ENCODE measurements at places on chromosomes 6 and 20.

GRCh38 chr6:34132486-34133185 is 13.3 kb downstream of the GRM4 start:
- no peak for DNase-seq

DNA sequence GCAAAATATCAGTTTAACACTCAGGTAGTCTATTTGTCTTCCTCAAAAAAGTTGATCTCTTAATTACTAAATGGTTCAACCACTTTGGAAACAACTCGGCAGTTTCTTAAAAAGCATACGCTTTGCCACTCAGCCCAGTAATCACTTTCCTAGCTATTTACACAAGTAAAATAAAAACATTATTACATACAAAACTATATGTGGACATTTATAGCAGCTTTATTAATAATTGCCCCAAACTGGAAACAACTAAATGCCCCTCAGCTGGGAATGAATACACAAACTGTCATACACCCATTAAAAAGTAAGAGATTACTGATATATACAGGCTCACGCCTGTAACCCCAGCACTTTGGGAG is 7.4 kb downstream of the EEF1A1 start:
- DNase-seq: no peak

- no peak for DNase-seq
These were observed 49.2 kb upstream of the TBC1D32 start for GRCh38 chr6:121383478-121383877.

GRCh38 chr6:4804095-4804494 is 27.9 kb downstream of the CDYL start:
- DNase-seq: no peak

DNA sequence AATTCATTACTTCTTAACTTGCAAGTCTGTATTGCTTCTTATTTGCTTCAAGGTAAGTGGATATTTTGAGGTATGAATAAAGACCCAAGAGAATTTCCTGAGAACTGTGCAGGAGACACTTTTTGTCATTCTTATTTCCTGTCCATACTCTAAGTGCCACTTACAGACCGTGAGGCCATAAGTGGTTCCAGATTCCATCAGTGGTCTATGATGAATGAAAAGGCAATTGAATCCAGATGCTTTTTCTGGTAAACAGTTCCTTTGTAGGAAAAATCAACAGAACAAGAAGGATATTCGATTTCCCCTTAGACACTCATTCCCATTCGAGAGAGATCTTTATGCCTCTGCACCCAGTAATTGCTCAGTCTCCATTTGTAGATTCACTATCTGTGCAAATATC is 58.3 kb upstream of the PDE10A start:
- no peak for DNase-seq

DNA sequence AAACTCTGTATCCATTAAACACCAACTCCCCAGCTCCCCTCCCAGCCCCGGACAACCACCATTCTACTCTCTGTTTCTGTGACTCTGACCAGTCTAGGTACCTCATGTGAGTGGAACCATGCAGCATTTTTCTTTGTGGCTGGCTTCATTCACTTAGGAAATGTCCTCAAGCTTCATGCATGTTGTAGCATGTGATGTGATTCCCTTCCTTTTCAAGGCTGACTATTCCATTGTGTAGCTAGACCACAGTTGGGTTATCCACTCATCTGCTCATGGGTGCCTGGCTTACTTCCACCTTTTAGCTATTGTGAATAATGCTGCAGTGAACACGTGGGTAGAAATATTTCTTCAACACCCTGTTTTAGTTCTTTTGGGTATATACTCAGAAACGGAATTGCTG is 8.8 kb upstream of the BPHL start:
- DNase-seq: no peak

DNA sequence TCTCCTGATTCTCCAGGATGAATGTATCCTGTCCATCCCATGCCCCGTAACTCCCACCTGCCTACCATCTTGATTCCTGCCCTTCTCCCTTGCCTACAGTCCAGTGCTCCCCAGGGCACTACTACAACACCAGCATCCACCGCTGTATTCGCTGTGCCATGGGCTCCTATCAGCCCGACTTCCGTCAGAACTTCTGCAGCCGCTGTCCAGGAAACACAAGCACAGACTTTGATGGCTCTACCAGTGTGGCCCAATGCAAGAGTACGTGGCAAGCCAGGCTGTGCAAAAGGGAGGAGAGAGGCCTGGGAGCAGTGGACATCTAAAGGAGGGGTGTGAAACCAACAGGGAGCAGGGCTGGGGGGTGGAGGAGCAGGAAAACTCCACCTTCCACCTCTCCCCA is 15.0 kb upstream of the ZNF76 start:
- no peak for DNase-seq

DNA sequence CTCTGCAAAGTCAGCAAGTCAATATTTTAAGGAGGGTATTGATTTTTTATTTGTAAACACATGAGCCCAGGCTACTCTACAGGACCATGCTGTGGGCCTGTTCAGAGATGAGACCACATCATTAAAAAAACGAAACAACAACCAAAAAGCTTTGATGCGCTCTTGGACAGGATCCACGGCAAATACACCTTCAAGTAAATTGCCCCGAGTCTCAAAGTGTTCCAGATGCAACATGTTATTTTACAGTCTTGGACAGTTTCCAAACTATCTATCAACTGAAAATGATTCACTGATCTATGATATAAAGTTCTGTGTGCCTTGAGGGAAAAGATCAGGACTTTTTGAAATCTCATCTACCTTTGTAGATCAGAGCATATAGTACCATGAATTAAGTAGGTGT is 25.8 kb upstream of the CARMIL1 start:
- DNase-seq: no peak

DNA sequence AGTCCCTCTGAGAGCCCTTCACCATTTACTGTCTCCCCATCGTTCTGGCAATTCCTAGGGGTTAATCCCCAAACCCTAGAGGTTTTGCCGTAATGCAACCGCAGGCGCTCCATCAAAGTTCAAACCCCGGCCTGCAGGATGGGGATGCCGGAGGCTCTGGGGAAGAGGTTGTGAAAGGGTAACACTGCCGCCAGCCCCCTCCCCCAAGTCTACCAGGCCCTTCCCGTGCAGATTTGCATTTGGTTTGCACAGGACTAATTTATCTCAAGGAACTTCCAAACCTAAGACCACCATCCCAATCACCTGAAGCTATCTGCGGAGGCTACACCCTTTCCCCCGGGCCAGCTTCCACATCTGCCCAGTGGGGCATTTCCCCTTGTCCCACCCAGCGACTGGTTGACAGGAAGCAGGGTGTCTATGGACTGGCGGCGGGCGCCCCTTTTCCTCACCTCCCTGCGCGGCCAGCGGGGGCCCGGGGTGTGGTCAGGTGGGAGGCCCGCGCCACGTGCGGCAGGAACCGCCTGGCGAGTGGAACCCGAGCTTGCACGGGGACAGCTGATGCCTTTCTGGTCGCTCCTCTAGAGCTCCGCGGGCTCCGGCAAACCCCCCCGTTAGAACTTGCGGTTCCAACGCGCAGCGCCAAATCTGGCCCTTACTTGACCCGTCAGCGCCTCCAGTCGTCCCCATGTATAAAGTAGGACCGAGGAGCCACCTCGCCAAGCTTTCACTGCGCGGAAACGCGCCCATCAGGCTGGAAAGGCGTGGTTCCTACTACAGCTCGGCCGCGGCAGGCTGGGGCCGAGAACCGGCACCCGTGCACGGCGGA is 9.4 kb upstream of the SLC4A11 start:
- DNase-seq: no peak

DNA sequence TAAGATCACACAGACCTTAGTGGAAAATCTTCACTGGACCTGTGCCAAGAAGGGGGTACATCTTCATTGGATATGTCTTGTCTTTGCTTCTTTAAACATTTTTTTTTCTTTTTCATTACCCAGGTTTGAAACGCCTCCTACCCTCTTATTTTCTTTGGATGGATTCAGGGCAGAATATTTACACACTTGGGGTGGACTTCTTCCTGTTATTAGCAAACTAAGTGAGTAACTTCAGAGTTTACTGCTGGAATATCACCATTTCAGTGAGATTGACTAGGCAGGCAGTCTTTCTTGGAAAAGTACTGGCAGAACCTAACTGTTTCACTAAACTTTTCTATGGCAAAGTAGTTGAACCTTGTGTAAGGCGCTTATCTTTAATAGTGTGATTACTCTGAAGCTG is 47.0 kb downstream of the ENPP1 start:
- DNase-seq: no peak

GRCh38 chr6:136529710-136530109 is 20.5 kb downstream of the MAP7 start:
- no peak for DNase-seq

GRCh38 chr6:131755597-131755996 is 44.8 kb upstream of the CTAGE9 start:
- DNase-seq: no peak

DNA sequence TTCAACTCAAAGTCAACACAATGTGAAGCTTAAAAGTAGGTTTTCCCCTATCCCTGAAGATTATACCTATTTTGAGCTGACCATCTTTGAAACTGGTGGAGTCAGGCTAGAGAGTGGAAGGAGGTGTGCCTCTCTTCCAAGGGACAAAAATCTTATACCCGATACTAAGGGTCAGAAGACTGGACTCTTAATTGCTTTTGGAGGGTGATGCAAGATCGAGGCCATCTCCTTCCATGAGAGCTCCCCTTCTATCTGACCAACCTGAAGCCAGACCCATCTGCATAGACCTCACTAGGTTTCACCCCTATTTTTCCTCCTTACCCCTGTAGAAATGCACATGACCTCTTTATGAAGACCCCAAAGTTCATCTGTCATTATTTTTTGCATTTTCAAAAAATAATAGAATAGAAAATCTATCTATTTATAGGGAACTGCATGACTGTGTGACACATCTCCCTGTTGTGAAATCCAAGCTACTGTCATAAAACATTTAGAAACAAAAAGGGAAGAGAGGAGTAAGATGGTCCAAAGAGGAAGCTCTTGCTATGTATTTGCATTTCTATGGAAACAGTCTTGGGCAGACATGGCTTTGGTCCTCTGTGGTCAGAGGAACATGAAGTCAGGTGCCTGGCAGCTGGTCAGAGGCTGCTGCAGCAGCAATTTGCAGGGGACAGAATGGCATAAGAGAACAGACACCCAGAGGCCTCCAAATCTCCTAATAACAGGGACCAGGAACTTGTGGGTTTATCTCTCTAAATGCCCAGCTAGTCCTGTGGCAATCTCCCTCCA is 349.2 kb downstream of the MAFB start:
- no peak for DNase-seq

DNA sequence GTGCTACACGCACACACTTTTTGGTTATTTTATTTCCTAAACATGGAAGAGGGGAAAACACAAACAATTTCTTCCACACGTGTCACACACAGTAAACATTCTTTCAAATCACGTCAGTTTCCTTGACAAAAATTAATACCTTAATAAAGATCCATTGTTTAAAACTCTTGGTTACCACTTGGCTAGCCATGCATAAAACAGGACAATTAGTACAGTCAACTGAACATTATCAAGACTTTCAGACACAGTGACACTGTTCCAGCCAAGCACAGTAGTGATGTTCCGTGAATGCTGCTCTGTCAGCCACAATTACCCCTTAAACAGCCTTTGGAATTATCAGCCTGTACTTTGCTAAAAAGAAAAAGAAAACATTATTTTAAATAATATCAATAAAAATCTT is 50.8 kb downstream of the GMDS start:
- DNase-seq: no peak

- DNase-seq: no peak
These were observed 127.6 kb downstream of the MRPL14 start for GRCh38 chr6:43999628-44000027.

- DNase-seq: no peak
These were observed 86.8 kb downstream of the COL12A1 start for GRCh38 chr6:75118925-75119515.

DNA sequence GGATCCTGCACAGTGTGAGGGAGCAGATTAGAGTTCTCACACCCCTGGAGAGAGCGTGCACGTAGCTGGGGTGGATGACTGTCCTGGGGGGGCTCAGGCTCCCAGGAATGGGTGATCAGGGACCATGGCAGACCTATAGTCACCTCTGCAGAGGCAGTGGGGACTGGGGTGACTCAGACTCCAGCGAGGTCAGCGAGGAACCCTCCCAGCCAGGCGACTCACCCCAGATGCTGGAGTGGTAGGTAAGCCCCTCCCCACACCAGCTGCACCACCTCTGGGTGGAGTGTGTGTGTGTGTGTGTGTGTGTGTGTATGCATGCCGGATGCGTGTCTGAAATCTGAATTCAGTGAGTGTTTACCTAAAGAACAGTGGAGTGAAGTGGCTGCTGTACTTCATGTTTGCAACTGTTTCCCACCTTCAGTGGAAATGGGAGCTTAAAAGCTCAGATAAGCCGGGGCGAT is 17.4 kb upstream of the GTSF1L start:
- no peak for DNase-seq

- no peak for DNase-seq
These were observed 23.7 kb upstream of the FOXF2 start for GRCh38 chr6:1365686-1366085.

- DNase-seq: no peak
These were observed 157.5 kb downstream of the SMOC2 start for GRCh38 chr6:168598251-168599117.

DNA sequence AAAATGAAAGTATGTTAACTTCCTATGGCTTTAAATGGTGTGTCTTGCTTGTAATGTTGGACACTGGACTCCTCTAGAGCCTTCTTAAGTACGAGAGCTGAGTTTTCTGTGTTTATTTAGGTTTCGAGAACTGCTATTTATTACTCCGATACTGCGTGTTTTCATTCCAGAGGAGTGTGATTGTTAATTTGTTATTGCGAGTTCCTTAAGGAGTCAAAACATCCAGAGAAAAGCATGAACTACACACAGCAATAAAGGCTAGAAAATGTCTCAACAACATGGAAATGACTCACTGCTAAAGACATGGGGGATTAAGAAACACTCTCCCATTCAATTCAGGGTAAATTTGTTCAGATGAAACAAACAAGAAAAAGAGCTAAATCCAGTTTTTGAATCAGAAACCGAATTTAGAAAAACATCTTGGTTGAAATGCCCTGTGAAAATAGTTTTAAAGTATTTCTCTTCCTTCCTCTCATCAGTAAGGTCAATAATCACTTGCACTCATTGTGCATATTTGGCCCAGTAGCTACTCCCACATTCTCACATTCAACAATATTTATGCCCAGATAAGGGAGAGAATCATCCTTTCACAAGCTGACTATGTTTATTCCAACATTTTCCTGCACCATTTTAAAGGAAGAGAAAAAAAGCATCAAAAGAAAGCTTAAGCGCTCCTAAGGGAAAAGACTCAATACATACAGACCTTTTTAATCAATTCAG is 36.0 kb downstream of the ATXN1 start:
- DNase-seq: no peak

DNA sequence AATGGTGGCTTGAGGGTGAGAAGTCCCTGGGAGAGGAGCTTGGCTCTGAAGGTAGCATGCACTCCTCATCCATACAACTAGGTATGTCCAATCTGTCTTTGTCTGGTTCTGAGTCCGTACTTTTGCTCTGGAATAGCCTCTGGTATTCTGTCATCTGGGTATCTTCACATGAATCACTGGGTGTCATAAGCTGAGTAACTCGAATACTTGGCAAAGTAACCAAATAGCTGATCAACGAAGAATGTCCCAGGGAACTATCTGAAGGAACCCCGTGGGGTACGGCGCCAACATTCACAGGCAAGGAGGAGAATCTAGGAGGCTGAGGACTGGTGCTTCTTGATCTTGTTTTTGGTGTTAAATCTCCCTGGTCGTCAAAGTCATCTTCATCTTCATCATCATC is 184.8 kb downstream of the HIVEP2 start:
- no peak for DNase-seq

- no peak for DNase-seq
These were observed 5.8 kb upstream of the SRPK1 start for GRCh38 chr6:35926509-35927215.

GRCh38 chr6:148313488-148313887 is 29.1 kb upstream of the SASH1 start:
- DNase-seq: no peak
